ENCODE measurements at places on chromosomes 11 and 22.
A peak's percentile ranks its signal among the peaks of the same experiment; 100 is the strongest.

- peak; percentile 45 for DNase-seq
These were observed 802 bp downstream of the KBTBD3 start for GRCh38 chr11:106076171-106076918.

- peak; percentile 68 for DNase-seq
These were observed 18.9 kb upstream of the IL17REL start for GRCh38 chr22:50031189-50032091.

- no peak for DNase-seq
These were observed 122.9 kb downstream of the DCDC1 start for GRCh38 chr11:31246451-31247165.

DNA sequence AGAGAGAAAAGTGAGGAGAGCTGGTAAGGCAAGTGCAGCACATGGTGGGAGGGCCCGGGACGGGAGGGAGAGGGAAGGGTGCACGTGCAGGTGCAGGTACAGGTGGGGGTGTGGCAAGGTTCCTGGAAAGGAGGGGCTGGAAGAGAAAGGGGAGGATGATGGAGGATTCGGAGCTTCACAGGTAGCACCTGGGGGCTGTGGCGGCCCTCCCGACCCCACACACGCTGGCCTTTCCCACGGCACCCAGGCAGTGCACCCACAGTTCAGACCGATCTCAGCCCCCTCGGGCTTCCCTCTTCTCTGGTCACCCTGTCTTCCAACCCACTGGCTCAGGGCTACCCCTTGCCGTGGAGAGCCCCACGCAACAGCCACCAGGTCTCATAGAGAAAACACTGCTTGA is 67.4 kb upstream of the A4GALT start:
- DNase-seq: no peak

GRCh38 chr11:128988242-128988970 is 45.7 kb upstream of the TP53AIP1 start:
- DNase-seq: no peak

Data from Right ventricle myocardium inferior (tissue), 1 donor.